Activated CD8-positive, alpha-beta memory T cell treated with anti-CD3 and anti-CD28 coated beads, Interleukin-2, amount 50 U/mL, for 48 hours (primary cell): ENCODE measurements at places on chromosomes 5 and 9.

DNA sequence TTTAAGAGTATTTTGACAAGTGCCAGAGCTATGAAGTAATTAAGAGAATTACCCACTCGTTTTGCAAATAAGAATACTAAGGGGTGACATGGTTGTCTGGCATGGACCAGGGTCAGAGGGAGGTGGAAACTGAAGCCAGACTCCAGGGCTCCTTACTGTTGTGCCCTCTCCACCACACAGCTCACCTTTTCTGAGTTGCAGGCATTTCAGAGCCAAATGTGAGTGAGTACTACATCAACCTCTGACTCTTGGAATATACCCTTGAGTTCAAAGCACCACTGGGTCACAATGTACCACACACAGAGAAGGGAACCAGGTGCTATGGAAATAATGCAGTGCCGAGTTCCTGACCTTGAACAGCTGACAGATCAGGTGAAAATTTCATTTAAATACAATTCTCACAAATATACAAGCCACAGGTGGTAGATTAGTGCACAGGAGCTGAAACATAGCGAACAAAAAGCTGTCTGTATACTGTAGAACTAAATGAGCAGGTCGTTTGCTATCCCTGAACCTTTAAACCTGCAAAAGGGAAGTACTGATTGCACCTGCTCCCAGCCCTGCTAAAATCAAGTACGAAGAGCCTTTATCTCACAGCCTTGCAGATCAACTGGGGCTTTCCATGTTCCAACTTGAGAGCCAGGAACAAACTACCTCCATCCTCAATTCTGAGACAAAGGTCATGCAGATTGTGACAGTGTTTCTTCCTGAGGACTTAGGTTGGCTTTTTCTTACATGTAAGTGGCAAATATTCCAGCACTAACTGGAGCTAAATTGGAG, 57.0 kb downstream of the GOLM1 start:
- DNase-seq: no peak

DNA sequence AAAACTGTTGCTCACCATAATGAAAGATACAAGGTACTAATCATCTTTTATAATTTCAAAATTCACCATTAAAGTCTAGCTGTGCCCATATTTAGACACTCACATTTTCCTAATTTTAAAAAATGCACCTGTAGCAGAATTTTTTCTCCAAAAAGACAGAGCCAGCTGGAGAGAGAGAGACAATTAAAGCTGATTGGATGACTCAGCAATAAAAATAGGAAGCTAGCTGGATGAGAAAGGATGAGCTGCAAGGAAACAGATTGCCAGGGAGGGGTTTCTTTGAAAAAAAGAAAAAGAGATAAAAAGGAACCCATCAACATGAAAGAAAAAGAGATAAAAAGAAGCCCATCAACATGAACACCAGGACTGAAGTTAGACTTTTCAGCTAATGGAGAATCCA, 73.8 kb downstream of the HCN1 start:
- no peak for DNase-seq

DNA sequence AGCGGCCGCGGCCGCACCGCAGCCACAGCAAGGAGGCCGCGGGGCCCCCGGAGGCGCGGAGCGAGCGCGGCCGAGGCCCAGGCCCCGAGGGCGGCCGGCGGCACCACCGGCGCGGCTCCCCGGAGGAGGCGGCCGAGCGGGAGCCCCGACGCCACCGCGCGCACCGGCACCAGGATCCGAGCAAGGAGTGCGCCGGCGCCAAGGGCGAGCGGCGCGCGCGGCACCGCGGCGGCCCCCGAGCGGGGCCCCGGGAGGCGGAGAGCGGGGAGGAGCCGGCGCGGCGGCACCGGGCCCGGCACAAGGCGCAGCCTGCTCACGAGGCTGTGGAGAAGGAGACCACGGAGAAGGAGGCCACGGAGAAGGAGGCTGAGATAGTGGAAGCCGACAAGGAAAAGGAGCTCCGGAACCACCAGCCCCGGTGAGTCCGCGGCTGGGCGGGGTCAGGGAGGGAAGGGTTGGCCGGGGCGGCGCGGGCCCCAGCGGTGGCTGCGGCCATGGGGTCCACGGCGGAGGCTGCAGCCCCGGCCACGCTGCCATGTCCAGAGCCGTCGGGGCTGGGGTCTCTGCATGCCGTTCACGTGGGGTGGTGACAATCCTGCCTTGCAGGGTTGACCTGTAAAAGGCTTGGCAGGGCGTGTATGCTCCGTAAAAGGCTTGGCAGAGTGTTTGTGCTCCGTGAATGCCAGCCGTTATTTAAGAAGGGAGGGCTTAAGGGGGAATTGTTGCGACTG, 146.0 kb downstream of the CACNA1B start:
- no peak for DNase-seq

DNA sequence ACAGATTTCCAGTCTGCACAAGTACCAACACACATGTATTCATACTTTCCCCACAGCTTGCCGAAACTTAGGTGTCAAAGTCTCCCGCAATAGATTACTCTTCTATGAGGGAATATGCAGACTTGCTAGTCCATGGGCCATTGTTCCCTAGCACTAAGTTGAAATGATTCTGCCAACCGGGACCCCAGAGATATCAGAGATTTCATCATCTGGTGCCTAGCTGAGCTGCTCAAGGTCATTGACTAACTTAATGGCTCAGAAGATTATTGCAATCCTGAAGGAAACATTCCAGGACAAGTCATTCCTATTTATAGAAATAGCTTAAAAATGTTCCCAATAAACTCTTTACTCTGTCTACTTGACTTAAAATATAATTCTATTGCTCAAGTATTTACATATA, 202.6 kb downstream of the PIK3R1 start:
- no peak for DNase-seq

- no peak for DNase-seq
Observed at GRCh38 chr9:96164268-96164683, 137.7 kb downstream of the HSD17B3 start.

GRCh38 chr9:98118640-98119601, at the start of gene TRIM14:
TSS of gene TRIM14 (minus strand) at chr9:98119222. CDS start at chr9:98119188, 34 bp downstream.
- peak; percentile 84 for DNase-seq

DNA sequence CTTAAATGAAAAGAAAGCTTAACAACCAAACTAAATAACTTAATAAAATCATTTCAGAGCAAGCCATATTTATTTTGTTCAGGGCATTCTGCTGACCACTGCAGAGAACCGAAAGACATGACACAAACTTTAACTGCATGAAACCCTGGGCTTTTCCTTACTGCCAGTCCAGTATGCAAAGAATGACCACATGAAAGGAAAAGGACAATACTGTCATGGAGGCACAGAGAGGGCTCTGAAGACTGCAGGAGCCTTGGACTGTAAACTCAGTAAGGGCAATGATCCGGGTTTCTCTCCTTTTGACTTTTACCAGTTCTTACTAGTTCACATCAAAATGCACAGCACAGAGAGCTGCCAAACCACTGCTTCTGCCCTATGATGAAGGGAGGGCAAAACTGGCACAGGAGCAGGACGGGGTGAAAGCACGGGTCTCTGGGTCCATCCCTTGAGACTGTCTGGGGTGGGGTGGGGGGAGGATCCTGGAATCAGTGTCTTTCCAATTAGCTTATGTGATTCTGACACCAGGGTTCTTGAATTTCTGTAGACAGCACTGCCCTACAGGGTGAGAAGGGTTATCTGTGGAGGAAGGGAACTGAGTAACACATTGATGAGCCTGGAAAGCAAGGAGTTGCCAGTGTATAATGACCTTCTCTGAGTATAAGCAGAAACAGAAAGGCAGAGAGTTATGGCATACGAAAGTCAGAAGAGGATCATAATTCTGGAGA, 44.7 kb downstream of the RNF130 start:
- no peak for DNase-seq

GRCh38 chr5:172859966-172860365, 25.9 kb downstream of the ERGIC1 start:
- DNase-seq: no peak

GRCh38 chr5:172548311-172548731, 92.7 kb upstream of the NEURL1B start:
- no peak for DNase-seq

- DNase-seq: peak; percentile 69
Observed at GRCh38 chr9:37953775-37954437, 50.0 kb upstream of the SLC25A51 start.

DNA sequence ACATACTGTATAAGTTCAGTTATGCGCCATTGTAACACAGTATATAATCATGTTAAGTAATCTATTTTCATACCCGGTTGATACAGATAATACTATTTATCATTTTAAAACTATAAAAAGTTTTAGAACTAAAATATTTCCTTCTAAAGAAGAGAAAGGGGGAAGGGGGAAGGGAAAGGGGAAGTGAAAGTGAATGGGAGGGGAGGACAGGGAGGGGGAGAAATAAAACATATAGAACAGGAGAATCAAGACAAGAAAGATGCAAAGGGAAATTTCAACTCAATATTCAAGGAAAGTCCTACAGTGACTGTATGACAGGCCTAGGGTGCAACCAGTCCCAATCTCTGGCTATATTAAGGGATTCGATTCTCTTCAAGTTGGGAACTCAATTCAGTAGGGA, 1278.8 kb downstream of the MAT2B start:
- DNase-seq: no peak
